ENCODE measurements at places on chromosomes 4 and X.

GRCh38 chr4:74327762-74328161 lies 19.5 kb downstream of the EPGN start:
- DNase-seq = no peak

DNA sequence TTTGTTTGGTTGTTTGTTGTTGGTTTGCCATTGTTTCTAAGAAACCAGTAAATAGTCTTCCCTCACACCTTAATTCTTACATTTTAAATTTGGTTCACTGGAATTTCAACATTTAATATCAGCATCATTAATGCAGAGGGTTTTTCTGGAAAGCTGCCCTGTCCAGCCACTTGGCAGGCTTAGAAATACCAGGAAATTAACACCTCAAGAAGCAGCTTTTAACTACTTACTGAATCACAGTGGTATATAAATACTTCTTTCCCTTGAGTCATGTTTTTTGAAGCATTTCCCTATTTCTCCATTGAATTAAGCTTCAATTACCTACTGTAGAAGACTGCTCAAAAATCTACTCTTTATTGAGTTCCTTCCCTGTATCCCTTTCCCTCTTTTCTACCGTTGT lies 1221.1 kb upstream of the ADGRL3 start:
- no peak for DNase-seq

- DNase-seq = no peak
Observed at GRCh38 chrX:120401301-120401700, 39.4 kb downstream of the ATP1B4 start.

DNA sequence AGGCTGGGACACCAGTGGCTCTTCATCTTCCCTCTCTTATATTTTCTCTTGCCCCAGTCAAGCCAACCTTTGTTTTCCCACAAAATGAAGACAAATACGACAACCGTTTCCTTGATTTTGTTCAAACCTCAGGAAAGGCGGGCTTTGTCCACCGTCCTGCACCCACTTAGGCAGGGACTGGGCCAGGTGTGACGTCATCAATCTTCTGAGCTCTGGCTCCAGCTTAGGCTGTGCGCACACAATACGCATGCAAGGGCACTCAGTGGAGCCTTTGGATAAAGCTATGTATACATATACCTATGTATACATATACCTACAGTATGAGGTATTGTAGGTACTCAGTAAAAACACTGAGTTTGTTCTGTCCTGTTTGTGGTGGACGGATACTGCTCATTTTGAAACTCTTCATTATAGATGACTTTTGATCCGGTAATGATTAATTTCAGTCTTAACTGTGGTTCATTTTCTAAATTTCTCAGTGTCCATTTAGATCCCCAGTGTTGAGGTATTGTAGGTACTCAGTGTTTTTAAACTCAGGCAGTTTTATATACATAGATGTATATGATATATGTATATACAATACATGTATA lies 194.9 kb downstream of the MGST2 start:
- DNase-seq = no peak

DNA sequence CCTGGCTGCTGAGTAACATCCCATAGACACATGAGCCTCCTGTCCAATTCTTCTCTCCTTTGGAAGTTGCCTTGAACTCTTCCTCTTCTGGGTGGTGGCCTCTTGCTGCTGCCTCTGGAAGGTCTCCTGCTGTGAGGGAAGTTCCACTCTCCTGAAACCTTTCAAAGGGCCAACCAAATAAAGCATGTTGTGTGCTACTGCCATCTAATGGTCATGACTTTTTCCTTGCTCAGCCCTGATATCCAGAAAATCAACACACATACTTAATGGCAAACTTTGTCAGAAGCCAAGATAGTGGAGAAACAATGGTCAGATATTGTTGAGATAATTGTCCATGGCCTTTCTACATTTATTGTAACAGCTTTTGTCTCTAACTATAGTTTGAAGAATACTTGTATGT lies 19.1 kb upstream of the ZXDA start:
- DNase-seq = no peak

GRCh38 chr4:103786014-103786413 lies 66.2 kb upstream of the TACR3 start:
- DNase-seq = no peak

DNA sequence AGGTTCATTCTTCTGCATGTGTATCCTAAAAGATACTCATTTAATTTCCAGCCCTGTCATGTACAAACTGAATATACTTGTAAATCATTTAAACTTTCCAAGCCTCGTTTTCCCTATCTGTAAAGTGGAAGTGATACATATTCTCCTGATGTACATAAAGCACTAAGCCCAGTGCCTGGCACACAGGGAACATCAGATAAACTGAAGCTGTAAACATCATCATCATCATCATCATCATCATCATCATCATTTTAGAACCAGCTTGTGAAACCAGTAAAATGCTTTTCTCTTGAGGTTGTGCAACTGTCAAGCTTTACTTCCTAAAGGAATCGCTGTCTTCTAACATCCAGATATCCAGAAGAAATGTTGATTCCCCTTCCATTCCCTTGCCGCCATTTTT lies 83.3 kb upstream of the ANXA3 start:
- no peak for DNase-seq

DNA sequence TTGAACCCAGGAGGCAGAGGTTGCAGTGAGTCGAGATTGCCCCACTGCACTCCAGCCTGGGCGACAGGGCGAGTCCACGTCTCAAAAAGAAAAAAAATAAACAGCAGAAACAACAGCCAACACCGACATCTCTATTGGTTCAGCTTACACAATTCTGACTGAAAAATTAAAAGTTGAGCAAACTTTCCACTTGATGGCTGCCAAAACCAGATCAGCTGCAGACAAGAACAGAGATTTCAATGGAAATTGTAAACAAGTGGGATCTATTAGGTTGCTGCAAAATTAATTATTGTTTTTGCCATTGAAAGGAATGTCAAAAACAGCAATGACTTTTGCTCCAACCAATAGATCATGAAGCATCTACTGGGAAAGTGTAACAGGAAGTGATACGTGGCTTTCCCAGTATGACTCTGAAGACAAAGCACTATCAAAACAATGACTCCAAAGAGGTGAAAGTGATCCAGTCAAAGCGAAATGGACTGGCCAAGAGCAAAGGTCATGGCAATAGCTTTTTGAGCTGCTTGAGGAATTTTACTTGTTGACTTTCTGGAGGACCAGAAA lies 26.3 kb downstream of the UPF3B start:
- no peak for DNase-seq

DNA sequence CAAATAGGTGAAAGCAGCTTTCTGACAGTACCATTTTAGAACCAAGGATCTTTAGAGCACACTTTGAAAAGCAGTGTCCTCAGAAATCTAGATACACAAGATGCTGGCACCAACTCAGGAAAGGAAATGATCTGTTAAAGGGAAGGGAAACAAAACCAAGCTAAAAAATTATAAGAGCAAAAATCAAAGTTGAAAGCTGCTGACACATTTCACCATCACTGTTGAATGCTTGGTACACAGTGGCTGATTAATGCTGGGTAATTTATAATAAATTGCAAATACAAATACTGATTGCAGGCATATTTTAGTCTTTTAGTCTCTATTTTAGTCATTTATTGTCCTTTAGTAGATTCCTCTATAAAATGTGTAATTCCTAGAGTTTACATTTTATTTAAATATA lies 1540.1 kb upstream of the PCDH10 start:
- DNase-seq = no peak

DNA sequence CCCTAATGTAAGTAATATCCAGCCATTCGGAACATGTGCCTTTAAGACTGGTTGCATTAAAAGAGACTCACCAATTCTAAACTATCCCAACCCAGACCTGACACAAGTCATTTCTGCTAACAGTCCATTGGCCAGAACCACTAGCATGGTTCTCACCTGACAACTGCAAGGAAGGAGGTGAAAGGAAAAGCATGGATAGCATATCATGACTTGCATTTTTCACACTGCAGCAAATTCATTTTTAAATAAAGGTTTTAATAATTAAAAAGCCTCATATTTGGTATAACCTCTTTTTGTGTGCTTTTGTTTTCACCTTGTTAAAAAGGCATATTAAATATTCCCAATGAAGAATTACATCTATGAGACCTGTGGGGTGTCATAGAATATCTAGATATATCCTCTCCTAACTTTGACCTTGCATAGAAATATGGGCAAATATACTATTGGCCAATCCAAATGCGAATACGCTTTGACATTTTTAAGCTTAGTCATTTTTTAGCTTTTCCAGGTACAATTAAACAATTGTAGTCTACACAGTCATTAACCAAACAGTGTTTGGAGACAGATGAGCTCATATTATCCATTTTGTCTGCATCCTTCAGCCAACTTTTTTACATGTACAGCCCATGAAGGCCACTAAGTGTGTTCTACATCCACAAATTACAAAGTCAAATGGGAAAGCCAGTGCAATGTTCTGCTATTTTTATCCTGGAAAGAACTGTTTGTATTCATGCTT lies 295.3 kb downstream of the PDGFC start:
- no peak for DNase-seq

DNA sequence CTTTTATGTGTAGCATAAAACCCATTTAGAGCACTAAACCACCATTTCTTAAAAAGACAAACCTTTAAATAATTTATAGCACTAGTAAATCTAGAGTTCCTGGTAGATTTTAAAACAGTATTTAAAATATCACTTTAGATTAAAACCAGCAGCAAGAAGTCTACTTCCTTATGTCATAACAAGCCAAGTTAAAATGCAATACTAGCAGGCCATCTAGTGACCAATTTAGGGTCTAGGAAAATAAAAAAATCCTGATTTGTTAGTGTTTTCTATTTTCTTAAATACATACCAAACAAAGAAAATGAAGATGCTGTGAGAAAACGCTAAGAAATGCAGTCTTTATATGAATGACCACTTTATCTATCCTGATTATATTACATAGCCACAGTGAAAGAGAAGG lies 53.9 kb downstream of the PAPSS1 start:
- DNase-seq = no peak

DNA sequence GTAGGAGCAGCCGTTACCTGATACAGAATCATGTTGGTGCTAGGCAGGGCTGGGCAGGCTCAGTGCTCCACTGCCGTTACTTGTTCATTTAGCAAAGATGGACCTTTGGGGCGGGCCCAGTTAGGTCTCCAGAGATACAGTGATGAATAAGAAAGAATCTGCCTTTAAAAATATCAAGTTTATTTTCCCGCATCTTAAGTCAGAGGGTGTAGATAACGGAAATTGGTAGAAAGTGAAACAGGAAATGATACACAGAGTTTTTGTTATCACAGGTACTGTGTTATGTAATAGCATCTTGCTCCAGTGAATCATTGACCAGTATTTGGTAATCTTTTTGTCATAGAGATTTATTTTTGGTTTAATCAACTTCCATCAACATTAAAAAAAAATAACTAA lies 5.5 kb downstream of the TMEM131L start:
- no peak for DNase-seq

DNA sequence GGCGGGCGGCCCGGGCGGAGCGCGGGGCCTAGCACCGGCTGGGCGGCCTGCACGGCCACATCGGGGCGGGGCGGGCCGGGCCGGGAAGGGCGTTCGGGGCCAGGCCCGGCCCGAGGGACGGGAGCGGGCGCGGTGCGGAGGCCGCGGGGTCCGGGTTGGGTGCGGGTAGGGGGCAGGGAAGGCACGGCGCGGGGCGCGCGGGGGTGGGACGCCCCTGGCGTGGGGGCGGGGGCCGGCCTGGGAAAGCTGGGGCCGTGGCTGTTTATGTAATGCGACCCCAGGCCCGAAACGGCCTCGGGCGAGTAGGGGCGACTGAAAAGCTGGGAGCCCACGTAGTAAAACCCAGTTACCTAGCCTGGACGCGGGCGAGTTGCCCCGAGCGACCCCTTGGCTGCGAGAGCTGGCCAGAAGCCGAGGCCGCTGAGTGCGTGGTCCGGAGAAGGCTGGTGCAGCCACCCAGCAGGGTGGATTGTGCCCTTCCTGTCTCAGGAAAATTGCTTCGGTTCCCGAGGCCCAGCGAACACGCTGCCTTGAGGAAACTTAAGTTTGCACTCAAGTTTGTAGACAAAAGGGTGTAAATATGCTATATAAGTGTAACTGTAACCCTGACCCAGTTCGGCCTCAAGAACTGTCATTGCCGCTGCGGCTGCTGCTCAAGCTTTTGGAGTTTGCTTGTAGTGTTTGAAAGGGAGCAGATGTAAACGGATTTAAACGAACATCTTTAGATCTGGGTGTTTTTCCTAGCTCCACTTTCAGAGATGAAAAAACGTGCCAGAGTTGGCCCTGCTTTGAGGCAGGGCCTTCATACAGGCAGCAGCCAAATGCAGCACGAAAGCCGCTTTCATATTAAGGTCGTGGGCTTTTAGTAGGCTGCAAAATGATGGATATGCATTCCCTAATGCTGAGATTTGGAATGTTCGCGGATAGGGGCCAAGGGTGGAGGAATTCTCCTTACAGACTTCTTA lies 674 bp downstream of the SEC24B start:
- no peak for DNase-seq

GRCh38 chr4:78459327-78459726 lies 92.2 kb upstream of the ANXA3 start:
- DNase-seq = no peak

DNA sequence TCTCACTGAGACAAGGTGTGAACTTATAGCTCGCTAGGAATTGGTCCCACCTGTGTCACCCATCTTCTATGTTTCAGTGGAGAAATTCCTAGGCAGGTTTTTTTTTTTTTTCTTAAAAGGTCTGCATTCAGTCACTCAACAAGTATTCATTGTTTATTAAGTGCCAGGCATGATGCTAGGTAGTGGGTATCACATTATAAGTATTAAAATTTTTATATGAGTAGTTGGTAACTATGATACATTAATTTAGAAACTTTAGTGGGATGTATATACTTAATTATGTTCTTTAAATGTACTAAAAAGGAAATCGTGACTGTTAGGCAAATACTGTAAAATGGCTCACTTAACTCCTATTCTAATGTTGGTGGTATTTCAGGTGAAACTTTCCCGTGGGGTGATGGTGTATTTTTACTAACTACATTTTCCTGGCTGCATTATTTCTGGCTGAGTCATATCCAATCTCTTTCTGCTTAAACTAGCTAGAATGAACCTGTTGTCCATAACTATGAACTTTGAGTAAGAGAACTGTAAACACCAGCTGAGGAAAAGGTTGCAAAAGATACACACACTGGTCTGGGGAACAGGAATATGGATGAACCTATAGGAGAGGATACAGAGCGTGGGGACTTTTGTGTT lies 49.3 kb upstream of the MED14 start:
- no peak for DNase-seq

DNA sequence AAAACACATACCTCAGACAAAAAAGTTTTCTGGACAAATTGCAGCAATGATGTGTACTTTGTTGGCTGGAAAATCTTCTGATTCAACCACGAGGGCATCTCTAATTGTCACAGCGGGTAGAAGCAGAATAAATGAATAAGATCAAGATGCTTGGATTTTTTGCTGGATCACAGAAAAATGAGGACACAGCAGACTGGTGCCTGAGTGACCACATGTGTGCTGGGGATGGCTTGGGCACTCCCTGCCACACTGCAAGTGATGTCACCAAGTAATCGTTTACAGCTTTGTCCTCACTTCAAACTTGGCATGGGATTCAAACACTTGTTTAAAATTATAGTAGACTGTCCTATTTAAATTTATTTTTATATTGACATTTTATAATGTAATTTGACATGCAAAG lies 557.0 kb downstream of the SPRY1 start:
- DNase-seq = no peak

GRCh38 chr4:145540235-145540634 lies 58.6 kb downstream of the SMAD1 start:
- no peak for DNase-seq
